ENCODE measurements at places on chromosomes 5 and 9.
A peak's percentile ranks its signal among the peaks of the same experiment; 100 is the strongest.

GRCh38 chr5:171299228-171299627 is 9.8 kb upstream of the TLX3 start:
- DNase-seq, result no peak

GRCh38 chr5:170519549-170519948 is 15.7 kb downstream of the KCNIP1 start:
- DNase-seq, result no peak

- DNase-seq, result no peak
Measured at GRCh38 chr5:7078901-7079300, 317.0 kb upstream of the ADCY2 start.

GRCh38 chr5:44002381-44002901 is 386.8 kb downstream of the FGF10 start:
- DNase-seq, result peak; percentile 7

GRCh38 chr5:58930520-58930919 is 347.6 kb downstream of the RAB3C start:
- no peak for DNase-seq

GRCh38 chr5:169788168-169788567 is 151.1 kb downstream of the DOCK2 start:
- DNase-seq, result peak; percentile 82

DNA sequence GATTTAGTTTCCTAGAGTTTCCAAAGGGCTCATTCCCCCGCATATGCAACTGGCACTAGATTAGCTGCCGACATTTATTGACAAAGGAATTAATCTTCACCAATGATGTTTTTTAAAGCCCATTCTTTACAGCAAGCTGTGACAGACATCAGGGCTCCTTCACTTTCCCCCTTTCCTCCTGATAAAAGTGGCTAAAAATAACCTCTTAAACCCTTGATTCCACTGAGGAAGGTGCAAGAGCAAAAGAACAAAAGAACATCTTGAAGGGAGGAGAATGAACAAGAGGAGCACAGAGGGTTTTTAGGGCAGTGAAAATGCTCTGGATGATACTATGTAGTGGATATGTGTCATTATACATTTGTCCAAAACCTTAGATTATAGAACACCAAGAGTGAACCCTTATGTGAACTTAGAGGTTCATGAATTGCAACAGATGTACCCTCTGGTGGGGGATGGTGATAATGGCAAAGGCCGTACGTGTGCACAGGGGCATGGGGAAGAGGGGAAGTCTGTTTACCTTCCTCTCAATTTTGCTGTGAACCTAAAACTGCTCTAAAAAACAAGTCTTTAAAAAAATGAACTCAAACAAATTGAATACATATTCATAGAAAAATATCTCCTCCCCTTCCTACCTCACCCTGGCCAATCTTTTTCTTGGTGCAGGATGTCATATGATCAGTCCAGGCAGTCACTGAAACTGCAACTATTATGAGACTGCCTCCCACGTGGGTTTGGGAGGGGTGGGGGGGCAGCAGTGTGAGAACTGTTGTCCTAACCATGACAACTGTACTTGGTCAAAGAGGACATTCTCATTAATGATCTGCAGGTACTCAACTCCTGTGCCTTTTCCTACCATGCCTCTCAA is 83.0 kb downstream of the MARCHF3 start:
- no peak for DNase-seq

- peak; percentile 99 for DNase-seq
Measured at GRCh38 chr5:142215915-142216681, 107.5 kb downstream of the NDFIP1 start.

DNA sequence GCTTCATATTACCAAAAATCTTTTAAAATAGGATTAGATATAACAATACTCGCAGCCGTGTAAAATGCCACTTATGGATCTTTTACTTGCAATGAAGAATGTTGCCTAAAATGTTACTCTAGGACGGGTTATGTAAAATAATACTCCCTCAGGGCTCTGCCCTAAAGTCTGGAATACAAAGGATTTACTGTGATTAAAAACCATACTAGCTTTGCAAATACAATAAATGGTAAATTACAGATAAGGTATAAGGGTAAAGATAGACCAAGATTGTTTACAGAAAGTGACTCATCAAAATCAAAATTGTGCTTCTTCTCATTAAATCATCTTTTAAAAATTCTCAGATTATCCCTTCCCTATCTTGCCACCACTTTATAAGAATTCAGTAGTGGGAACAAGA is 163.6 kb downstream of the MEF2C start:
- no peak for DNase-seq

- DNase-seq, result peak; percentile 18
Measured at GRCh38 chr9:115296831-115297565, 179.0 kb upstream of the TNC start.

- peak; percentile 42 for DNase-seq
Measured at GRCh38 chr9:129737479-129738274, 15.2 kb downstream of the PTGES start.

DNA sequence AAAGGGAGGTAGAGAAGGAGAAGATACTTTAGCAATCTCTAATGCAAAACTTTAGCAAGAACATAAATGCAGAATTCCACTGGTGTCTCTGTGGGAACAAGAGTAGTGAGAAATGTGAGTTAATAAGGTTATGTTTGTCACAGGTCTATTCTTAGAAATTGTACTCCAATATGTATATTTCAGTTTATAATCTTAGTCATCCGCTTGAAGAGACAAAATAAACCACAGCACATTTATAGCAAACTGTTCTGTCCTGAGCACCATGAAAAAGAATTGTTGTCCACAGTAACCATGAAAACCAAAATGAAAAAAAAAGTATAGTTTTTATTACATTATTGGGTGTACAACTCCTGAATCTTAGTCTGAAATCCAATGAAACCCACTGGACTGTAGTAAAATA is 93.6 kb upstream of the TSLP start:
- DNase-seq, result no peak

DNA sequence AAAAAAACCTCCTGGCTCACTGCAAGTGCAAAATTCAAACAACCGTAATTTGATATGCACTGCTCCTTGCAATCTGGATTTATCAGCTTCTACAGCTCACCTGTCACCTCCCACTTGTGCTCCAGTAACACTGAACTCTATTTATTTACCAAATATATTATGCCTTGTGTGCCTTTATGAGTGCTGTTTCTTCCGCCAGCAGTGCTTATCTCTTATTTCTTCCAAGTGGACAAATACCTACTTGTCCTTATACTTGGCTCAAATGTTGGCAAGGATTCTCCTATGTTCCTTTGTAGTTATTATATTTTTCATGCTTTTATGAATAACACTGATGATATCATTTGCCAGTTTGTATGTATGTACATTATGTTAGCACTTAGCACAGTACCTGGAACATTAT is 145.7 kb upstream of the ARRDC3 start:
- DNase-seq, result no peak

- no peak for DNase-seq
Measured at GRCh38 chr5:55671975-55672374, 40.1 kb downstream of the SLC38A9 start.

DNA sequence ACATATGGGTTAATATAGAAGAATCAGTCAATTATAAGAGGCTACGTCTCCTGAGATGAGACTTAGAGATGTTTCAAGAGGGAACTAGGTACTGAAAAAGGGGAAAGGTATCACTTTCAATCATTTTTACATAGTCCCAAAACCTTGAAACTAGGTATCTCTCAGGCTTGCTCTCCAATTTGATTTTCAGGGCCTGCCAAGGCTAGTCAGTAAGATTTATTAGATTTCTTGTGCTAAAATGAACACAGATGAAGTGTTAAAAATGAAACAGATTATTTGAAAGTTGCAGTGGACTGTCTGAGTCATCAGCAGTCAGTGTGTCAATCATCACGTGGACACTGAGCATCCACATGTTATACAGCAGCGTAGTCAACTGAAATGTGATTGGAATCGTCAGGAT is 591.1 kb downstream of the DTWD2 start:
- DNase-seq, result peak; percentile 3

DNA sequence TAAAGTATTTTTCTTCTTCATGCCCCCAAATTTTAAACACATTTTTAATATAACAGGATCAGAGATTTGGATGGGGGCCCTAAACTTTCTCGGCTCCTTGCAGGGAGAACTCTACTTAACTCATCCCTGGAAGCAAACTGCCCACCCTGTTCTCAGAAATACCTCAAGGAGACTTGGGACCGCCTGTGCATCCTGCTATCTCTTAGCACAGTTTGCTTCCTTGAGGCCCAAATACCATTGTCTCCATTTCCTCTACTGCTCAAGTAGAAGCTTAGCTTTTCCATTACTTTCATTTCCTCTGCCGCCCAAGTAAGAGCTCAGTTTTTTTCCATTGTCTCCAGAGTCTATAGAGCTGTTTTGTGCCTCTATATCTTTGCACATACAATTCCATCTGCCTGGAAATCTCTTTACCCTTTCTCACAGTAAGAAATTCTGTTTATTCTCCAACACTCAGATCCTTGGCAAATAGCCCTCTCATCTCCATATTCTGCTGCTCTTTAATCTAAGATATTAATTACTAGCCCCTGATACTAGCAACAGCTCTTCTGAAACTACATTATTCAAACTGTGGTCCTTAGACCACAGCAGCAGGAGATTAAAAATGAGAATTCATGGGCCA is 137.8 kb downstream of the CEMIP2 start:
- DNase-seq, result no peak

- peak; percentile 62 for DNase-seq
Measured at GRCh38 chr5:14447958-14448911, 133.4 kb upstream of the OTULINL start.

DNA sequence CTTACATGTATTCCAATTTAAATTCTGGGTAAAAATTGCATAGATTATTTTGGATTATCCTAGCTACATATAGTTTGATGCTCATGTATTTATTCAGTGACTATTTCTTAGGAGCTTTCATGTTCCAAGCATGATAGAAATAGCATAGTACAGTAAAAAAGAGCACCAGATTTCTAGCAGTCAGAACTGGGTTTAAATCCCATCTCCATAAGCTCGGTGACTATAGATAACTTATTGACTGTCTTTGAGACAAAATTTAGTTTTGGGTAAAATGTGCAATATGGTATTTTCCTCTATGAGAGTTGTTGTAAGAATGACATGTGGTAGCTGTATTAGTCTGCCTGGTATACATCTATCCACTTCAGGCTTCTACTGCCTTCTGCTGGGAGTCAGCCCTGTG is 889.6 kb downstream of the DTWD2 start:
- no peak for DNase-seq

All from HT1080 (cell line).